ENCODE measurements at places on chromosomes 13 and 19.

DNA sequence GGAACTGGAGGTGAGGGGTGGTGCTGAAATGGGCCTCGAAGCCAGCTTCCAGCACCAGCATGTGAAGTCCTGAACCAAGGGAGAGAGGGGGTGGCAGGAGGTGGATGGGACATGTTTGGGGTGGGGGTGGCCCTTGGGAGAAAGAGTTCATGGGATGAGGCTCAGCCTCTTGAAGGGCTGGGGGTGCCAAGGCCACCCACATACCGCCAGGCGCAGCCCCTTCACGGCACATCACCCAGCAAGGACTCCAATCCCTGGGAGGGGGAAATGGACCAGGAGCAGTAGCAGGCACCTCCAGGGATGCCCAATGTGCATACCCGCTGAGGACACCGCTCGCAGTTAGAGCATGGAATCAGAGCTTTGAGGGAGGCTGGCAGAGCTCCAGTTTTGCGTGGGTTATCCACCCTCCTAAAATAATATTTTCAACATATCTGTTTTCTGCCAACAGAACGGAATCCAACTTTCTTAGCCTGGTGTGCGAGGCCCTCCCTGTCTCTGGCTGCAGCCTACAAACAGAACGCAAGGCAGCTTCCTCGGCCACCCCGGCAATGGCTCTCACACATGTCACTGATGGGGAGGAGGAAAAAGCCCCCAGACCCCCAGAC is 140.5 kb upstream of the VSTM2B start:
- no peak for DNase-seq

- DNase-seq: peak; percentile 66
These were observed at the start of gene RGS9BP for GRCh38 chr19:32675720-32676185. Gene RGS9BP, plus strand, starts transcription at chr19:32675848. Its CDS starts 416 bp downstream, at chr19:32676264.

- no peak for DNase-seq
These were observed 20.5 kb downstream of the C3 start for GRCh38 chr19:6699935-6700334.

GRCh38 chr19:39543477-39543857 is 3.5 kb upstream of the EID2 start:
- no peak for DNase-seq

DNA sequence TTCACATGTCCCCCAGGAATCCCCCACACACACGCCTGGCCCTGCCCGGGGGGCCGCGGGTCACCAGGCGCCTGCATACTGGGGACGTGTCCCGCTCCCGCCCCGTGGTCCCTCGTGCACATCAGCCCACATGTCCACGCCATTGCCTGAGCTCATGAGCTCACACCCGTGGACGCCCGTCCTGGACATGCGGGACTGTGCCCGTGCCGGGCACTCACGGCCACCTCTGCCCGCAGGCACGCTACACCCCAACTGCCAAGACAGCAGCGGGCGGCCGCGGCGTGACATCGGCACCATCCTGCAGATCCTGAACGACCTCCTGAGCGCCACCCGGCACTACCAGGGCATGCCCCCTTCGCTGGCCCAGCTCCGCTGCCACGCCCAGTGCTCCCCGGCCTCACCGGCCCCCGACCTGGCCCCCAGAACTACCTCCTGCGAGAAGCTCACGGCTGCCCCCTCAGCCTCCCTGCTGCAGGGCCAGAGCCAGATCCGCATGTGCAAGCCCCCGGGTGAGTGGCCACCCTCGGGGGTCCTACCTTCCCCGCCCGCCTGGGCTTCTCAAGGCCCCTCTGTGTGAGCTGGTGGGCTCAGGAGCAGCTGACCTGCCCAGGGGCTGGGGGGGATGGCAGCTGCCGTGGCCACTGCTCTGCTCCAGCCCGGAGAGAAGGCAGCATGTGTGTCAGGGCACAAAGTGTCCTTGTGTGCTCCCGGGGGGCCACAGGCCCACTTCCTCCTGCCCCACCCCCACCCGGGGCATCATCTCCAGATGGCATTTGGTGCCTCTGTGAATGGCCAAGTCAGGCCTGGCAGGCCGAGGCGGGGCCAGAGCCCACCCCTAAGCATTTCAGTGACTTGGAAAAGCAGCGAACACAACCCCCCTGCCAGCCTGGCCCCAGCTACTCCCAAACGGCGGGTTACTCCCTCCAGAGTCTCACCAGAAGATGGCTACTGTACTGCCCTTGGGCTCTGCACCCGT is 7.1 kb downstream of the MIDN start:
- DNase-seq: no peak

- no peak for DNase-seq
These were observed 6.0 kb downstream of the LENG8 start for GRCh38 chr19:54454781-54455675.

DNA sequence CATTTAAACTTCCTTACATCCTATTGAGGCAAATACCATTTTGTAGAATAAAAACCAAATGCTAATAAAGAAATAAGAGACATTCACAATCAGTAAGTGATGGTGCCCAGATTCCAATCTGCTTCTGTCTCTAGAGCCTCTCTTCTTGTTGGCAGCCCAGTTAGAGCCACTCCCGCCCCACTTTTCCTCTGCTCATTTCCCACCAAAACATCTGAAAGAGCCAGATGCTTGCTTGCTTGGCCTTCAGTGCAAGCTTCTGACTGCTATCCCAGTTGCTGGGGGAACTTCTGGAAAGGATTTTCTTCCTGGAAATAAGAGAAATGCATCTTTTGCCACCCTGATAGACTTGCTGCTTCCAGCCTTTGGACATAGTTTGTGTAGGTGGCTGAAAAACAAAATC is 12.9 kb downstream of the FRY start:
- DNase-seq: no peak

- peak; percentile 62 for DNase-seq
These were observed 68.6 kb downstream of the RASA3 start for GRCh38 chr13:114063545-114064449.

Data from choroid plexus epithelial cell (primary cell).